ENCODE measurements at places on chromosomes 4 and X.

- no peak for DNase-seq
Measured at GRCh38 chr4:19971829-19972228, 279.9 kb upstream of the SLIT2 start.

GRCh38 chr4:59698041-59698440 lies 1502.1 kb upstream of the ADGRL3 start:
- DNase-seq: no peak

GRCh38 chr4:127045861-127046260 lies 586.9 kb upstream of the INTU start:
- no peak for DNase-seq

DNA sequence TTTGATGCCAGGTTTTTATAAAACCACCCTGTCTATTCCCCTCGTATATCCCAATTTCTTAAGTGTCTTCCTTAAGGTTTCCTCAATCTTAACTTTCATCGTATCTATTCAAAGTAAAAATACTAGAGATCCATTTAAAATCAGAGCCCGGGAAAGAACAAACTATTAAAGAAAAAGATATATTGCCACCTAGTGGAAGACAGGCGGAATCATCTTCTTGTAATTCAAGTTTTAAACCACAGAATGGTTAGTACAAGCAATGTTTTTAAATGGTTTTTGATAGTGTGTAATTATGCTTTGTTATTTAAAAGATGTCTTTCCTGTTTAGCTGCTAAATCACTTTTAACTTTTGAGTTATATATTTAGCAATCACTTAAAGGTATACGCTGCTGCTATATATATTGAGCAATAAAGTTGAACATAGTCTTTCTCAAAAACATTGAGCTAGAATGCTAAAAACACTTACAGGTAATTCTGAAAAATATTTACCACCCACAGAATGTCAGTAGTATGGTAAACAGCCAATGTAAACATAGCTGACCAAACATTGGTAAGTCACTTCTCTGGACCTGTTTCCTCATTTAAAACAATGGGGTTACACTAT lies 18.2 kb downstream of the PRDM8 start:
- no peak for DNase-seq

DNA sequence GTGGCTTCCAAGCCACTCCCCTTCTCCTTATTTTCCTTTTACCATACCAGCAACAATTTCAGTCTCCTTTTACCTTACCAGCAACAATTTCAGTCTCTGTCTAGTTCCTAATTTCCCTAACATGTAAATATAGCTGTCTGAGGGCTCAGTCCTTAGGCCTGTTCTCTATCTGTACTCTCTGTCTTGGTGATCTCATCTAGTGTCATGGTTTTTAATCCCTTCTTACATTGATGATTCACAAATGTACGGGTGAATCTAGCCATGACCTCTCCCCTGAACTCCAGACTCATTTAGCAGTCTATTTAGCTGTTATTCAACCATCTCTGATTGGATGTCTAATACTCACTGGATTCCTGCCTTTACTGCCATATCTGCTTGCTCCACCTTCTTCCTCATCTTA lies 7.2 kb downstream of the IL15 start:
- no peak for DNase-seq

- no peak for DNase-seq
Measured at GRCh38 chrX:118928151-118928550, 46.3 kb upstream of the LONRF3 start.

DNA sequence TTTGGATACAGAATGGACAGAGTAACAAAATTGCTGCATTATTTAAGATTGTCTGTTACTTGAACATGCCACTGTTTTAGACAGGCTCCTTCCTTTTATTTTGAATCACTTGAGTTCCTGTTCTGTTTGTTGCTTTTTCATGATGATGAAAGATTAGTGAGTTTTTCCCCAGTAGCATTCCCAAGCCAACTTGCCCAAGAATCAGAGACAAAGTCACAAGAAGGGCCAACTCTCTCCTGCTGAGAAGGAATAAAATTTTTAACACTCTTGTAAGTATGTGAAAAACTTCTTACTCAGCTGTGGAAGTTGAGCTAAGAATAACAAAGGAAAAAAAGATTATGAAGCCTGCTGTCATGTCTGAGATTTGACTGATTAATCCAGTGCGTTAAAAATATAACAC lies 104.2 kb downstream of the KLHL8 start:
- no peak for DNase-seq

DNA sequence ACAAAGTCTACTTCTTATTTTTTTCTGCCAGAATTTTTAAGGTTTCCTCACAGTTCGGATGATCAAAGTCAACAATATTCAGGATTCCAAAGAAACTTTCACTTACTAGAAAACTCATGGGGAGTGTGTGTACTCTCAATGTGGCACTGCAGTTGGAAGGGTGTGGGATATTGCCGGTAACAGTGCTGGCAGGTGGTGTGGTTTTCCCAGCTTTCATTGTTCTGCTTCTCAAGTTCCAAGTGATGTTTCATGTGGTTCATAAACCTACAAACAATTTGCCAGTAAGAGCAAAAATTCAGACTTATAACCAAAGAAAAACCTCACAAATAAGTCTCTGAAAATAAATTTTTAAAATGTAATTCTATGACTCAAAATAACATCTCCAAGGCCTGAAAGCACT lies 39.8 kb downstream of the ZNF280C start:
- DNase-seq: no peak

GRCh38 chrX:57286507-57287251 lies at the start of gene FAAH2:
FAAH2 (plus strand) TSS chrX:57286706; CDS start chrX:57286826, 120 bp downstream.
- no peak for DNase-seq

DNA sequence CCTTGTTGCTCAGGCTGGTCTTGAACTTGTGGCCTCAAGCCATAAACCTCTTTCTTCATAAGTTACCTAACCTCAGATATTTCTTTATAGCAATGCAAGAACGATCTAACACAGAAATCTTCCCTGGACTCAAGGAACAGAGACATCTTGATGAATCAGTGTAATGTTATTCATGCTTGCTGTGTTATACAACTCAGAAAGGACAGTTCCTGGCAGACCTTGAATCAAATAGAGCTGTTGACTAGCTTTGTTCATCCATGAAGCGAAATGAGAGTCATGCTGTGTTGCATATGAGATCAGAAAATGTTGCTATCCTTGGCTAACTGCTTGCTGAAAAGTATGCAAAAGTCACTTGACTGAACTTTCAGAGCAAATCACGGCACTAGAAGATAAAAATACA lies 72.6 kb upstream of the ARHGAP24 start:
- DNase-seq: no peak

DNA sequence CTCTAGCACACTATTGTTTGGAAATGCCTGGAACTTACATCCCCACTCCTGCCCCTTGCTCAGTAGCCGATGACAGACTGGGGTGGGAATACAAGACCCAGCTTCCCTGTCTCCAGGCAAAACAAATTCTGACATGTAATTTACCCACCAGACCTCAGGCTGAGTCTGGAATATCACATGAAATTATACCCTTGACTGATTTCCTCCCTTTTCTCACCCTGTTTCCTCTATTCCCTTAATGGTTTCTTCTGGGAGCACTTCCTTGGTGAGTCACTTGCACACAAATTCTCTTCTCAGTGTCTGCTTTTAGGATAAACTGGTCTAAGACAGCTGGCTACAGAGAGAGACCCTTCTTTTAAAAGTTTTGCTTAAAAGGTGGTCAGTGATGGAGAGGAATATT lies 65.8 kb upstream of the DIPK2B start:
- DNase-seq: no peak

GRCh38 chrX:47643926-47644325 lies 6.4 kb downstream of the ELK1 start:
- DNase-seq: no peak

GRCh38 chrX:13955095-13955647 lies 74.5 kb downstream of the GEMIN8 start:
- no peak for DNase-seq

DNA sequence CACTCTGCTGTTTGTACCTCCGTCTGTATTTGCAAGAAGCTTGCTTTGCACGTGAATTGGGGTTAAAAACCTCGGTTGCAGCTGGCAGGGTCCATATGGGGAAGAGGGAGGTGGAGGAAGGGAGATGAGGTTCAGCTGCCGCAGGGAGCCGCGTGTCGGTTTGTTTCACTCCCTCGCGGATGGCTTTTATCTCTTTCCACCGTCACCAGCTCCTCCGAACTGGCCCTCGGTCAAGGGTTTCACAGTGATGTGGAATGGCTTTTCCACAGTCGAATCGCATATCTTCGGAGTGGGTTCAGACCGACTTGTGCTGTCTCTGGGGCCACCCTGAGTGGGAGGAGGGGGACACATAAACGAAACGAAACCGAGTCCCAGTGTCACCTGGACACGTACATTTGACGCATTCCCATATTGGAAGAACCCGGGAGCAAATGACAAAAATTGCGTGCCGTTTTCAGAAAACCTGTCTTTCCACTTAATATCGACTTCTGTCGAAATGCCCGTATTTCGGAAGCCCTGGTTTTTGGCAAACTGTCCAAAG lies 929 bp downstream of the ZBTB33 start:
- DNase-seq: no peak

- no peak for DNase-seq
Measured at GRCh38 chrX:124829930-124830329, 483.6 kb downstream of the SH2D1A start.

DNA sequence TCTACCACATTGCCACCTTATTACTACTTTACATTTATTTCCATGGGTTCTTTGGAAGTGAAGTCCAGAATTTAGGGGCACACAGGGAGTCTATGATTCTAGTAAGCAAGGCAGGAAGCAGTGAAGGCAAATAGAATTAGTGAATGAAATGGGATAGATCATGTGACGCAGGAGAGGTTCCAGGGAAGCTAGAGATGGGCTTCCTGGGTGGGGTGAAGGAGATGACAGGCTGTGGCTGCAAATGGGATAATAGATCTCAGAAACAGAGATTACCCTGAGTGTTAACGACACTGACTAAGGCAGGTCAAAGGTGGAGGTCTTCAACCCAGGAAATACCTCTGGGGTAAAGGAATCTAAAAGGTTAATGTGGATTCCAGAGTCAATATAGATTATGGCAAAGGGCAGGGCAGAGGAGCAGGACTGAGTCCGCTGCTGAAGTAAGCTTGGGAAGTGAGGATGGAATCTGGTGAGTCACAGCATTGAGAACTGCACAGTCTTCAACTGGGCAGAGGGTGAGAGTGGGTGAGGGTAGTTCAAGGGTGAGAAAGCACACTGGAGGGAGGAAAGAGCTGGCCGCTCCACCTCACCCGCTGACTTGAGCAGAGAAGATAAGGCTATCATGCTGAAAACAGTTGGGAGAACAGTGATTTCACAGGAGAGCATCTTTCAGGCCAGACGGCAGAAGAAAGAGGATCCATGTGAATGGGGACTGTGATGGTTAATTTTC lies 70.8 kb downstream of the ANXA3 start:
- DNase-seq: no peak

DNA sequence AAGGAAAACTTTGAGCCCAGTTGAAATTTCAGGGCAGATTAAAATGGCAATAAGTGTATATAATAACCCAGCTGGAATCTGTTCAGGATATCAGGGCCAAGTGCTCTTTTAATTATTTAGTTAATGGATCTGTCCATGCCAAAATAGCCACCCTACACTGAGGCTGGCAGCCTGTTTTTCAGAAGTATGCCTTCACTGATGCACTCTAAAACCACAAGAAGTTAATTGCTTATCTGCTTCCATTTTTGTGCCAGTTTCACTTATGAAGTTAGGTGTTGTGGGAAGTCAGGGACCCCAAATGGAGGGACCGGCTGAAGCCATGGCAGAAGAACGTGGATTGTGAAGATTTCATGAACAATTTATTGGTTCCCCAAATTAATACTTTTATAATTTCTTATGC lies 960.3 kb downstream of the C4orf33 start:
- DNase-seq: no peak

DNA sequence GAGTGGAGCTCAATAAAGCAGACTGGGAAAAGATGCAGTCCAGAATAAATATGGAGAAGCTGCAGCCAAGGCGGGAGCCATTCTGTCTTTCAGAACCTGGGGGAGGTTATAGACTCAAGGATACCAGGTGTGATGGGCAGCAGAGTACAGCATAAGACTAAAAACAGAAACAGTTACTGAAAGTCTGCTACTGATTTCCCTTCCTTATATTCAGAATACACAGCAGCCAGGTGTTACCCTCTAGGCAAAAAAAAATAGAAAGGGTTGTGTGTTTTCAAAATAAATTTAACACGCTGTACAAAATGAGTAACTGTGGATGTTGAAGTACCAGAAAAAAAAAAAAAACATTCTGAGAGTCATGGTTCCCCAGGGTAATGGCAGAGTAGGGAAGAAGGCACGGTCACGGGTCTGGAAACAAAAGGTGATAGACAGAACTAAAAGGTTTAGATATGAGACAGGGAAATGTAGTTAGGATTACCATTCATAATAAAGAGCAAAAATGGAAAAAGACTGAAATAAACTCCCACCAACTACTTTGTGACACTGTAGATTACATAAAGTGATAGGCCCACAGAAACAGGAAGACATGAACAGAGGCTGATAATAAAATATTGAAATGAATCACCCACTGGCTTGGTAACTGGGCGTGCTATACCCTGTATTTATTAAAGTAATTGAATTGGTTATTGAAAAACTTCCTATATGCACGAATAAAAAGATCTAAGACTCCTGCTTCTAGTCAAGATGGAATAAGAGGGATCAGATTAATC lies 10.8 kb upstream of the HHIP start:
- no peak for DNase-seq

Data from vagina (tissue), 2 donors.